ENCODE measurements at places on chromosomes 4 and X.

DNA sequence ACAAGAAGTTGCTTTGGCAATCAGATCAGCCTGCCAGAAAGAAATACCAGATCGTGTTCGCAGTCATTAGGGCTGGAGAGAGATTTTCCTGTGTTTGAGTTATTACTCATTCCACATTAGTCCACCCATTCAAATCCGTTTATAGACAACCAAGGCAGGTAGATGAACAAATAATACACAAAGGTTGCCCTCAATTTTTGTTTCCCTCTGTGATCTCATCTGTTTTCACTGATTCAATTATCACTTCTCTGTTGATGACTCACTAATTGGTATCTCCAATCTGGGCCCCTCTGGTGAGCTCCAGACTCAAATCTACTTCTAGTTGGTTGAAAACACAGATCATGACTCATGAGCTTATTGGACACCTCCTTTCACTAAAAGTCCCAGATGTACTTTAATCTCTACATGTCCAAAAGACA is 54.5 kb downstream of the CHM start:
- no peak for DNase-seq

- DNase-seq: no peak
Observed at GRCh38 chrX:96703816-96704215, 19.2 kb downstream of the DIAPH2 start.

DNA sequence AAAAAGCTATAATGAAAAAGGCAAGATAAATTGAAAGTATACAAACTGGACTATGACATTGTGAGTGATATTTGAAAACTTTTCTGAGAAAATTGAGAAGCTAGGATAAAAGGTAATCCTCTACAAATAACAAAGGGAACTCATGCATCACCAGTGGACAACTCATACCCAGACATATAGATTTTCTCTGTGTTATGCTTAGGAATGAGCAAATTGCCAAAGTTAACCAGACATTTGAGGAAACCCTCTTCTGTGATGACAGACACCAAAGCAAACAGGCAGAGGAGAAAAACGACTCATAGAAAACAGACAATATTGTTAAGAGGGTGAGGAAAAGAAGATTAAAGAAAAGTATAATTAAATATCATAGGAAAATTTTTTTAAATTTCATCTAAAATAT is 186.5 kb downstream of the MAB21L2 start:
- no peak for DNase-seq

DNA sequence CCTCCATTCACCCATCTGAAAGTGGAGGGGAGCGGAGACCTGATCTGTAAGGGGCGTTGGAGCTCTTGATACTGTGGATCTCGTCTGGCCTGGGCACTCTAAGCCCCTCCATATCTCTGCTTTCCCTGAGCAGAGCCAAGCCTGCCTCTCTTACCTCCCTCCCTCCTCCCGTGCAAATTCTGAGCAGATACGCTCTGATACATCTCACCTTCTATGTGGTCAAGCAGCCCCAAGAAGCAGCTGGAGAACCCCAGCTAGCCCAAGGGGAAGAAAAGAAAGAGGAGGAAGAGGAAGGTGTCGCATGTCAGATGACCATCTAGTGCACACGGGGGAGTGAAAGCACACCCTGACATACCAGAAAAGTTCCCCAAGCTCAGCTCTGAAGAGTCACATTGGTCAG is 1.9 kb upstream of the DGAT2L6 start:
- DNase-seq: no peak

- DNase-seq: no peak
Observed at GRCh38 chrX:40684092-40684491, 36.7 kb upstream of the CXorf38 start.

DNA sequence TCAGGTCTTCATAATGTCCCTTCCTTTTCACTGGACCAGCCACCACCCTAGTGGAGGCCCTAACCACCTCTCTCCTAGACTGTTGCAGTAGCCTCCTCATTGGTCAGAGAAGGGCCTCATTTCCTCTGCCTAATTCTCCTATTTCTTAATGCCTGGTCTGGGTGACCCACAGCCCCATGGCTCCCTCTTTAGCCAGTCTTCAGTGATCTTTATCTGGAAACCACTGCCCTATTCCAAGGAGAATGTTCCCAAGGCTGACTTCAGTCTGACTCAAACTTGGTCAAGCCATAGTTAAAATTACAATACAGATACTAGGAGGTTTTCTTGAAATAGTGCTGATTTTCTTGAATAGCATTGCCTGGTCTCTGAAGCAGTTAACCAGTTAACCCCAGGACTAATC is 53.6 kb upstream of the PRPS1 start:
- DNase-seq: no peak

GRCh38 chr4:185504098-185505047 is 30.9 kb downstream of the PDLIM3 start:
- DNase-seq: peak; percentile 56

DNA sequence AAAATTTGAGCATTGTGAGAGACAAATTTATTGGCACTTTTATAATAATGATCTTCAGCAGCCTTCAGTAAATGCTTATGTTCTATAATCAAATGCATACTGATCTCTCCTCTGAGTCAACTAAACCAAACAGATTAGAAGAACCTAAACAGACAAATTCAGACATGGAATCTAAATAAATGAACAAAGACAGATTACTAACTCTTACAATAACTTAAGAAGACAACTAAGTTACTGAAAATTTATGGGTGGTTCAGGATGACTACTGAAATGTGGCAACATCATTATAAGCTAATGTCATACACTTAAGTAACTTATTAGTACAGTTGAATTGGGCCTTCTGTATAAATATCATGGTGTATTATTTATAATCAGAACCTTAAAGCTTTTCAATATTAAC is 127.3 kb downstream of the NEK1 start:
- no peak for DNase-seq

- no peak for DNase-seq
Observed at GRCh38 chrX:9842541-9842940, 56.3 kb downstream of the SHROOM2 start.

DNA sequence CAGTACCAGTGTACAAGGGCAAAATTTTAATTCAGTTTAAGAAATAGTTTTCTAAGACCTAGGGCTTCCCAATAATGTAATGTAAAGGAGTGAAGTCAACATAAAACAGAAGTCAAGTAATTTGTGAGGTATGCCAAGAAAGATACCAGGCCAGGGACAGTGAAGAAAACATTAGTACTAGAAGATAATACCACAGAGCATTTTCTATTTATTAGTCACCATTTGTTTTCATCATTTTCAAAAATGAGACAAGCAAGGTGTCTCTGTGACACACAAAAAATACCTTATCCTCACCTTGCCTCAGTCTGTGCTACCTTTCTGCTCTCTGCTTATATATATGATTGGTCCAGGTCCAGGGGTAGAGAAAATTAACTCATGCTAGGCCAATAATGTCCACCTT is 46.8 kb downstream of the VEGFC start:
- no peak for DNase-seq

DNA sequence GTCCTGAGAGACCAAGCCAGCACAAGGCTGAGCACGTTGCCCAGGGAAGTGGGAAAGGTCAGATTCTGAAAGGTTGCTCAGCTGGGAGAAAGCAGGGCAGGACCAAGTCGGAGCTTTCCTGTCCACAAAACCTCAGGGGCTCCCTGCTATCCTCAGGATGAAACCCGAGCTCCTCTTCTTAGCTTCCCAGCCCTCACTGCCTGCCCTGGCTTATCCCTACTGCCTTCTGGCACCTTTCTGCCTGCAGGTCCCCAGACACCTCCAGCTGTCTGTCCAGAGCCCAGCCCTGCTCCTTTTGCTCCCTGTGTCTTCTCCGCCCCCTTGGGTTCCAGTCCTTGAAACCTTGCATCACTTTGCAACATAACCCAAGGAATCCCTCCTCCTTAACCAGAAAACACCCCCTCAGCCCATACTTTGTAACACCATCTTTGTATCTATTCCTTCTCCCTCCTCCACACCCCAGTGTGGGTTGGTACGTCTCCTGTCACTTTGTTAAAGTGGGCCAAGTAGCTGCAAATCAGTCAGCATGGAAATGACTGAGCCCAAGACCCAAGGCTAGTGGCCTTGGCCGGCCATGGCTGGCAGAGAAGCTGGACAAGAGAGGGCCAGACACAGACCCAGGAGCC is 20.0 kb upstream of the PRRG3 start:
- DNase-seq: no peak

- DNase-seq: no peak
Observed at GRCh38 chrX:107715331-107716117, 60.1 kb downstream of the TSC22D3 start.

DNA sequence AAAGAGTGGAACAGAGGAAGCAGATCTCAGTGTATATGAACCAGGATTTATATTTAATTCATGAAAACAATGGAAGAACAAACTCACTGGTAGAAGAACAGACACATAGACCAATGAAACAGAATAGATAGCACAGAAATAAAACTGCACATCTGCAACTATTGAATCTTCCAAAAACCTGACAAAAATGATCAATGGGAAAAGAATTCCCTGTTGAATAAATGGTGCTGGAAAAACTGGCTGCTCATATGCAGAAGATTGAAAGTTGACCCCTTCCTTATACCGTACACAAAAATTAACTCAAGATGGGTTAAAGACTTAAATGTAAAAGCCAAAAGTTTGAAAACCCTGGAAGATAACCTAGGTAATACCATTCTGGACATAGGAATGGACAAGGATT is 391.0 kb downstream of the MAGEB5 start:
- DNase-seq: no peak

- no peak for DNase-seq
Observed at GRCh38 chrX:72408885-72409284, 103.2 kb upstream of the CITED1 start.

- peak; percentile 73 for DNase-seq
Observed at GRCh38 chr4:154626793-154627484, 14.5 kb upstream of the FGG start.

GRCh38 chr4:57061395-57061794 is 48.8 kb downstream of the IGFBP7 start:
- DNase-seq: no peak

- DNase-seq: no peak
Observed at GRCh38 chr4:75232546-75232945, 281.7 kb downstream of the RCHY1 start.

- no peak for DNase-seq
Observed at GRCh38 chr4:10075953-10076391, 40.6 kb downstream of the WDR1 start.

- peak; percentile 13 for DNase-seq
Observed at GRCh38 chr4:165325732-165326512, 1.5 kb upstream of the MSMO1 start.

- no peak for DNase-seq
Observed at GRCh38 chr4:87560802-87561201, 31.6 kb upstream of the SPARCL1 start.

- no peak for DNase-seq
Observed at GRCh38 chr4:157447195-157447594, 226.7 kb downstream of the GRIA2 start.

GRCh38 chr4:138405466-138405891 is 163.3 kb upstream of the SLC7A11 start:
- no peak for DNase-seq

DNA sequence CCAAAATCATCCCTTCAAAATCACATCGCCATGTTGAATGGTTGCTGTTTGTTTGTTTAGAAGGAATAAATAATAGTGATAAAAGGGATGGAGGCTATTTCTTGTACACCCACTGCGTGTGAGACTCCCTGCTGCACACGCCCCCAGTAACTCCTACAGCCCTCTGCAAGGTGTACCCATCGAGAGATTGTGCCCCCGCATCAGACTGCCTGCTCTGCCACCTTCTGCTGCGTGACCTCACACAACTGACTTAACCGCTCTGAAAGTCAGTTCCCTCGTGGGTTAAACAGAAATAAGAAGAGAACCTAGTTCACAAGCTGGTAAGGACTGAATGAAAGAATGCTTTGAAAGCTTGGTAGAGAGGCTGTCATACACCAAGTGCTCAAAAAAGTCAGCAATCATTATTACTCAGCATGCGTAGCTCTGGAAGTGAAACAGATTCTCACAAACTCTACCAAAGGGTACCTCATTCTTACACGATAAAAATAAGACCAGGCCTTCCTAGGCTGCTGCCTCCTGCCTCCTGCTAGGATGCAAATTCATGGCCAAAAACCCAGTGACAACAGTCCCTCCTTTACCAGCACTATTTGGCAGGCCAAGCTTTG is 147.1 kb downstream of the CPEB2 start:
- no peak for DNase-seq

GRCh38 chr4:80990851-80991250 is 39.7 kb upstream of the BMP3 start:
- DNase-seq: no peak

GRCh38 chrX:125709074-125709473 is 389.4 kb downstream of the TEX13C start:
- DNase-seq: no peak

GRCh38 chr4:38128478-38129459 is 168.6 kb downstream of the PTTG2 start:
- DNase-seq: no peak

DNA sequence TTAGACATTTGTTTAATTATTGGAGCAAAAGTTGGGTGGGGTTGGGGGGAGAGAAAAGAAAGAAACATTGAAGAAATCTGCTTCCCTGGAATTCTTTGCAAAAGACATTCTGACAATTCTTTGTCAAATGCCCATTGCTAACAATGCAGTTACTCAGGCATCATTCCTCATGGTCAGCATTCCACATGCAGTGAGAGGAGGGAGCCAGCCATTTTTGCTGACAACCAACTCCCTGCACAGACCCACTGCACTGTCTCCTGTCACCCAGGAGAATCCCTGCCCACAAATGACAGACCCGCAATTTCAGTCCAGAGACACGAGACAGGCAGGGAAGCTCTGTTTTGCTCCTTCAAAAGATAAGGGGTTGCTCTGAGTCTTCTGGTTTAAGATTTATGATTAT is 985.1 kb upstream of the SLIT2 start:
- no peak for DNase-seq

DNA sequence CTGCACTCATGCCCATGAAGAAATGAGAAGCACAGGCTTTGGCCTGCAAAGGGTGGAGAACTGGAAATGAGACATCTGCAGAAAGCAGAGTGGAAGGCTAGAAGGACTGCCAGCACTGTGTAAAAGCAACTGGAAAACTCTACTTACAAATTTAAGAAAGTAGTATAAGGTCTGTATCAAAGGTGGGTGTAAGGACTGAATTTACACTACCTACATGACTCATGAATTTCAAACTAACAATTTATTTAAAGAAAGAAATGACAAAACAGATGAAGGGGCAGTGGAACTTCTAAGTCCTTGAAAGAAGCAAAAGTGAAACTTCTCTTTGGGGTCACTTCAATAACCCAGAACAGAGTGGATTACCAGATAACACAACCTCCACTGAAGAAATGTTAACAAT is 71.2 kb downstream of the SLC10A7 start:
- no peak for DNase-seq

DNA sequence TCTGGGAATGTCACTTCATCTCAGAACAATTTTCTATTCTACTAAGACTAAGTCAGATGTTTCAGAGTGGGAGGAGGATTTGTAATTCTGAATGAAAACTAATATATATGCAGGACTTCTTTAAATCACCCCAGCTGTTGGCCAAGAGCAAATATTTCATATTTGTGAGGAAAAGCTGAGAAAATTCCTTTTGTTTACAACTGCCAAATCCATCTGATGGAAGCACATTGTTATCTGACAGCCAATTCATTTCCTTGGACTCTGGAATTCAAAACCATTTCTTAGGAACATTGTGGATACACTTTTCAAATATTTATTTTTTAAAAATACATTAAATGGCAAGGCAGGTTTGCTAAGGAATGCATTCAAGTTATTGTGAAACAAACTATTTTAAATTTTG is 8.0 kb downstream of the SLIT2 start:
- DNase-seq: no peak

GRCh38 chr4:126821152-126821551 is 811.6 kb upstream of the INTU start:
- DNase-seq: no peak

- no peak for DNase-seq
Observed at GRCh38 chr4:101458914-101459313, 111.6 kb upstream of the PPP3CA start.

Data from right kidney (tissue), 9 donors.